ENCODE measurements at places on chromosomes 5 and 9. TPM values are rescaled to one million over a fixed set of nuclear protein-coding genes. Genes with fewer than 3 reads are reported as not detected.

- no peaks in the 10 kb centered on the region for H3K36me3 ChIP-seq
- no peaks in the 10 kb centered on the region for H3K4me1 ChIP-seq
- no peak overlapping the region for H3K27ac ChIP-seq
- H3K27me3 ChIP-seq, result no peaks in the 10 kb centered on the region
- DNase-seq, result no peak
- no peak overlapping the region for H3K4me3 ChIP-seq
These were observed 65.2 kb downstream of the USP20 start for GRCh38 chr9:129900263-129901027.

The RNF183 gene
- 0.92 TPM for total RNA-seq

The CDH18 gene
- not detected for total RNA-seq

DNA sequence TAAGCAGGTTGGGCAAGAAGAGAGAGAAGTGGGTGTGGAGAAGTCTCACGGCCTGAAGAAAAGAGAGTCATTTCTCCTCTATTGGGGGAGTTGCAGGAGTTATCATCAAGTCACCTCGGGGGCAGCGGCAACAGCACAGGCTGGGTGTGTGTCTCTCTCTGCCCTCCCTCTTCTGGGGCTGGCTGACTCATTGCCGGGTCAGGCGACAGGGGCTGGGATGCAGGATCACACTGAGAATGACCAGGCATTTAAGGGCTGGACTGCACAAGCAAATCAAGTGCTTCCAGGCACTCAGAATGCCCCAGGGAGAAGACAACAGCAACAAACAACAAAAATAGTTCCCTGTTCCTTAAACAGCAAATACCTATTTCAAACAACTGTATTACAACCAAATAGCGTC lies 6.3 kb upstream of the EQTN start:
- H3K4me1 ChIP-seq, result peaks cover 10% of the 10 kb centered on the region
- 0 out of 2 replicates have a peak overlapping the region, but pooled peaks have one; percentile 35 for H3K27ac ChIP-seq
- no peaks in the 10 kb centered on the region for H3K36me3 ChIP-seq
- H3K27me3 ChIP-seq, result no peaks in the 10 kb centered on the region
- peak overlapping the region; percentile 20 for H3K4me3 ChIP-seq

GRCh38 chr5:80711938-80712337 lies 57.2 kb upstream of the DHFR start:
- H3K36me3 ChIP-seq, result no peaks in the 10 kb centered on the region
- H3K27ac ChIP-seq, result no peak overlapping the region
- no peak for DNase-seq
- no peaks in the 10 kb centered on the region for H3K27me3 ChIP-seq
- no peak overlapping the region for H3K4me3 ChIP-seq
- H3K4me1 ChIP-seq, result no peaks in the 10 kb centered on the region

The CRHBP gene
- total RNA-seq, result not detected

- no peak for DNase-seq
- no peak overlapping the region for H3K27ac ChIP-seq
- no peak overlapping the region for H3K4me3 ChIP-seq
- no peaks in the 10 kb centered on the region for H3K36me3 ChIP-seq
These were observed 17.3 kb upstream of the DAP start for GRCh38 chr5:10778179-10778910.

GRCh38 chr9:131624636-131625507 lies 79.5 kb downstream of the PRRT1B start:
- H3K4me3 ChIP-seq, result no peak overlapping the region
- H3K36me3 ChIP-seq, result no peaks in the 10 kb centered on the region
- H3K4me1 ChIP-seq, result peaks cover 12% of the 10 kb centered on the region
- H3K27me3 ChIP-seq, result no peaks in the 10 kb centered on the region

The BTNL8 gene
- not detected for total RNA-seq

The CCL27 gene
- total RNA-seq, result 0.44 TPM

The IFNA2 gene
- total RNA-seq, result not detected

The NR6A1 gene
- total RNA-seq, result 13.0 TPM

- 0 out of 2 replicates have a peak, but pooled peaks cover 4% of the 10 kb centered on the region for H3K27me3 ChIP-seq
- no peaks in the 10 kb centered on the region for H3K4me1 ChIP-seq
- no peaks in the 10 kb centered on the region for H3K36me3 ChIP-seq
- no peak overlapping the region for H3K4me3 ChIP-seq
- no peak for DNase-seq
These were observed 267.0 kb downstream of the EBF1 start for GRCh38 chr5:158832731-158833130.

- DNase-seq, result no peak
- no peaks in the 10 kb centered on the region for H3K4me1 ChIP-seq
- no peak overlapping the region for H3K4me3 ChIP-seq
- no peaks in the 10 kb centered on the region for H3K27me3 ChIP-seq
- H3K27ac ChIP-seq, result no peak overlapping the region
- H3K36me3 ChIP-seq, result no peaks in the 10 kb centered on the region
These were observed 127.7 kb downstream of the GCNT1 start for GRCh38 chr9:76586390-76587314.

DNA sequence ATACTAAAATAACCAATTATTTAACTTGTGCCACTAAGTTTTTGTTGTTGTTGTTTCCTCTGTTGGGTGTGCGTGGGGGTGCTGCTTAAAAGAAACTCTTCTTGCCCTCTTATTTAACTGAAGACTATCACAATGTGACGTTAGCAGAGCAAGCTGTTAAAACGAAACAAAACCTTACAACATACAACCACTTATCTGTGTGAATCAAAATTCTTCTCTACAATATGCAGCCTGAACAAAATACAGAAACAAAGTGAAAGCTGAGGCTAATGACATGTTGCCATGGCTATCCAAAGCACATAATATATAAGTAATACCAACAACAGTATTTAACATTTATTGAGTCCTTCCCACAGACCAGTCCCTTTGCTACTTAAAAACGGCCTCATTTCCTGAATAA lies 291.0 kb downstream of the FBXL17 start:
- no peak overlapping the region for H3K27ac ChIP-seq
- H3K27me3 ChIP-seq, result no peaks in the 10 kb centered on the region

DNA sequence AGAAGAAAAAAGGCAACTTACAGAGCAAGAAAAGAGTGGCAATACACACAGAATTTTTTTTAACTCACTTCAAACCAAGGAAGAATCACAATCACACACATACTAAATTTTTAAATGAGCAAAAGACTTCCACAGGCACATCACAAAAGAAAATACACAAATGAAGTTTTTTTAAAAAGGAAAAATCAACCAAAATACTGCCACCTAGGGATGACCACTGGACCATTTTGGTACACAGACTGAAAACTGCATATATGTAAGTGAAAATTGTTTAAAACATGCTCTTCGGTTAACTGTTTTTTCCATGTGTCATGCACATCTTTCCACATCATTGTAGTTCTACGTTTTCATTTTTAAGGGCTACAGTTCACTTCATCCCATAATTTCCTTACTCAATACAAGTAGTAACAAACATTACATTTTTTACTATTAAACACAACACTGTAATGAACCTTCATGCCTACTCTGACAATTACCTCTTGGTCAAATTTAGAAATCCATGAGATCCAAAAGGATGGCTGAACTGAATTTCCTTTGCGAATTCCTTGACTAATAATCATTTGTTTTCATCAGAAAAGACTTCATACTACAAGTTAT lies 79.0 kb downstream of the FBXW11 start:
- H3K36me3 ChIP-seq, result no peaks in the 10 kb centered on the region
- DNase-seq, result no peak
- no peak overlapping the region for H3K27ac ChIP-seq

The BAAT gene
- not detected for total RNA-seq

GRCh38 chr9:138020120-138020794 lies 142.7 kb downstream of the CACNA1B start:
- H3K4me3 ChIP-seq, result no peak overlapping the region
- H3K27ac ChIP-seq, result no peak overlapping the region
- H3K36me3 ChIP-seq, result no peaks in the 10 kb centered on the region
- DNase-seq, result no peak

GRCh38 chr5:66407765-66408164 lies 188.4 kb upstream of the MAST4 start:
- 0 out of 2 replicates have a peak, but pooled peaks cover 15% of the 10 kb centered on the region for H3K27me3 ChIP-seq
- H3K27ac ChIP-seq, result no peak overlapping the region
- no peaks in the 10 kb centered on the region for H3K4me1 ChIP-seq
- H3K36me3 ChIP-seq, result no peaks in the 10 kb centered on the region

The ADRA1B gene
- total RNA-seq, result 6.0 TPM

- no peak for DNase-seq
- no peaks in the 10 kb centered on the region for H3K4me1 ChIP-seq
- H3K27ac ChIP-seq, result no peak overlapping the region
- H3K36me3 ChIP-seq, result no peaks in the 10 kb centered on the region
These were observed 36.1 kb downstream of the CERT1 start for GRCh38 chr5:75475364-75475763.

The SH3RF2 gene
- 37.2 TPM for total RNA-seq

- H3K4me3 ChIP-seq, result no peak overlapping the region
- no peak for DNase-seq
- H3K27ac ChIP-seq, result no peak overlapping the region
- H3K4me1 ChIP-seq, result no peaks in the 10 kb centered on the region
- peaks cover 85% of the 10 kb centered on the region for H3K27me3 ChIP-seq
These were observed 2.1 kb downstream of the PDZD2 start for GRCh38 chr5:31641059-31641458.

The LCN15 gene
- not detected for total RNA-seq

DNA sequence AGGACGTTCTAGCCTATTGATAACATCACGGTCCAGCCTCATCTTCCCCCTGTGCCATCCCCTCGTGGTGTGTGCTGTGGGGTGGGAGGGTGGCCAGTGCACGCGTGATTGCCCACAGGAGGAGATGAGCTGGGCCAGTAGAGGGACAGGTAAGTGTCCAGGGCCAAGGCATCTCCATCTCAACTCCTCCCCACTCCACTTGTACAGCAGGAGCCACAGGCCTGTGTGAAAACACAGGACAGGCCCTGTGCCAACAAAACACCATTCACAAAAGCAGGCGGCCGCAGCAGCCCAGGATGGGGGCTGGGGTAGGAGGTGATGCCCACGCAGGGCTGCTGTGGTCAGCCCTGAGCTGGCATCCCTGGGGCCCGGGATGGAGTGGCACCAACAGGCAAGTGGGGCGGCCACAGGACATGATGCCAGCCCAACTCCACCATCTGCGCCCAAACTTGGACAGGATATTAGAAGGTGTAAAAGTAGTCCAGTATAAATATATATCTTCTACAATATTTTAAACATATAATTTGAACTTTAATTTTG lies 32.6 kb downstream of the TPPP start:
- no peak for DNase-seq
- no peak overlapping the region for H3K27ac ChIP-seq
- no peaks in the 10 kb centered on the region for H3K27me3 ChIP-seq
- H3K4me3 ChIP-seq, result no peak overlapping the region
- peaks cover 13% of the 10 kb centered on the region for H3K36me3 ChIP-seq

DNA sequence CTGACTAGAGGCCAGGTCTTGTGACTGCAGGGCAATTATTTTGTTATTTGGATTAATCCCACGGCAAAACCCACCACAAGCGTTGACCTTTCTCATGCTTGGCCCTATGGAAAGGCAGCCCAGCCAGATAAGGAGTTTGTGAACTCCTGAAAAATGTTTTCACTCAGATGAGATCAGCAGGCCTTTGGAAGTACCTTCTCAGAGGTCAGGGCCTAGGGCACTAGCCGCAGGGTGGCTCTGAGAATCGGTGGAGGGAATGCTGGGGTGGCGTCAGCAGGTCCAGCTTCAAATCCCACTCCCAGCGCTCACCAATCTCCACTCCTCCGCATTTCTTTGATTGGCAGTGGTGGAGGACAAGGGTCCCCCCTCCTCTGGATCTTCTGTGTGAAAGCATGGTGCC lies 194.4 kb downstream of the GADD45G start:
- no peak for DNase-seq
- H3K27ac ChIP-seq, result no peak overlapping the region
- H3K4me1 ChIP-seq, result no peaks in the 10 kb centered on the region
- no peak overlapping the region for H3K4me3 ChIP-seq
- no peaks in the 10 kb centered on the region for H3K36me3 ChIP-seq

- H3K4me3 ChIP-seq, result no peak overlapping the region
- no peaks in the 10 kb centered on the region for H3K4me1 ChIP-seq
- no peak overlapping the region for H3K27ac ChIP-seq
- no peak for DNase-seq
- H3K27me3 ChIP-seq, result no peaks in the 10 kb centered on the region
These were observed 362.9 kb downstream of the ADGRV1 start for GRCh38 chr5:90921418-90921973.

The GLRX gene
- total RNA-seq, result 23.0 TPM

GRCh38 chr5:145980718-145981117 lies 44.3 kb downstream of the SH3RF2 start:
- no peaks in the 10 kb centered on the region for H3K36me3 ChIP-seq
- no peaks in the 10 kb centered on the region for H3K27me3 ChIP-seq
- no peak for DNase-seq
- peak overlapping the region; percentile 57 for H3K27ac ChIP-seq
- H3K4me1 ChIP-seq, result peaks cover 59% of the 10 kb centered on the region
- H3K4me3 ChIP-seq, result no peak overlapping the region

The DRD1 gene
- total RNA-seq, result not detected

GRCh38 chr5:123651234-123651633 lies 139.3 kb downstream of the CSNK1G3 start:
- no peak overlapping the region for H3K4me3 ChIP-seq
- no peaks in the 10 kb centered on the region for H3K36me3 ChIP-seq
- H3K27me3 ChIP-seq, result no peaks in the 10 kb centered on the region

The TPPP gene
- 0.17 TPM for total RNA-seq

GRCh38 chr5:34674187-34674586 lies 18.1 kb downstream of the RAI14 start:
- DNase-seq, result peak; percentile 88
- H3K36me3 ChIP-seq, result peaks cover 48% of the 10 kb centered on the region
- no peak overlapping the region for H3K4me3 ChIP-seq
- H3K27ac ChIP-seq, result peak overlapping the region; percentile 66
- peaks cover 44% of the 10 kb centered on the region for H3K4me1 ChIP-seq

The HSPB3 gene
- total RNA-seq, result not detected

GRCh38 chr5:170028124-170028523 lies 47.8 kb upstream of the INSYN2B start:
- no peaks in the 10 kb centered on the region for H3K4me1 ChIP-seq
- no peak for DNase-seq
- no peaks in the 10 kb centered on the region for H3K36me3 ChIP-seq
- H3K4me3 ChIP-seq, result no peak overlapping the region

The IL17B gene
- not detected for total RNA-seq

The AGXT2 gene
- total RNA-seq, result not detected

DNA sequence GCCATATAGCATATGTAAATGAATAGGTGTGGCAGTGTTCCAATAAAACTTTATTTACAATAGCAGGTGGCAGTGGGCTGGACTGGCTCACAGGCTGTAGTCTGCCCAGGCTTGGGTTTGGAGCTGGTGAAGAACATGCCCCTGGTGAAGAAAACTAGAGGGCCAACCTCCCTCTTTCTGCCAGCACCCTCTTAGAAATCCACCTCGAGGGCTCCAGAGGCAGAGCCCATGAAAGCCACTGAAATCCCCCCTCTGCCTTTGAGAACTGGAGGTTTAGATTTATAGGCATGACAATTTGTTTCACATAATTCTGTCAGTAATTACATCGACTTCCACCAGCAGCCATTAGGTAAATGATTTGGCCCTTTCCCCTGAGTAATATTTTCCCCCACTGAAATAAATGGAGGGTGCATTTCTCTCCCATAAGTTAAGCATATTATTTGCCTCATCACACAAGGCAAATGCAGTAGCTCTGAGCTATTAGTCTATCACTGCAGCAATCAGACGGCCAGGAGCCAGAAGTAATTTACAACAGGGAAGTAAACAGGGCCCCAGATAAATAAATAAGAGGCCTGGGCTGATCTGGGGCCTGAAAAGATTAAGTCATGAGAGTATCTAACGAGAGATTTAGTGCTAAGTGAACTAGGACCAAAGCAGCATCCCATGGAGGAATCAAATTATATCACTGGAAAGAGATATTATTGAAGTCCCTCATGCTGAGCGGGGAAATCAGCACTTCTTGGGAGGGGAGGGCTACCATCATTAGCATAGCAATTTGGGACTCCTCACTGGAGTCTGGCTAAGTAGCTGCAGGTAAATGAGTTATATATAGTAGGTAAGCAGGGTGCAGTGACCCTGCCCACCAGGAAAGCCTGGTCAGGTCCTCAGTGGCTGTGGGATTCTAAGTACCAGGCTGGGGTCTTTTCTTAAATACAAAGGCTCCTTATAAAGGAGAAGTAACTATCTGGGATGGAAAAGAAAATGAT lies 123.9 kb downstream of the SLIT3 start:
- peaks cover 33% of the 10 kb centered on the region for H3K27me3 ChIP-seq
- H3K27ac ChIP-seq, result no peak overlapping the region
- H3K4me1 ChIP-seq, result no peaks in the 10 kb centered on the region
